Cortex of kidney (tissue), 1 donor: ENCODE measurements at places on chromosomes 6 and 20.

DNA sequence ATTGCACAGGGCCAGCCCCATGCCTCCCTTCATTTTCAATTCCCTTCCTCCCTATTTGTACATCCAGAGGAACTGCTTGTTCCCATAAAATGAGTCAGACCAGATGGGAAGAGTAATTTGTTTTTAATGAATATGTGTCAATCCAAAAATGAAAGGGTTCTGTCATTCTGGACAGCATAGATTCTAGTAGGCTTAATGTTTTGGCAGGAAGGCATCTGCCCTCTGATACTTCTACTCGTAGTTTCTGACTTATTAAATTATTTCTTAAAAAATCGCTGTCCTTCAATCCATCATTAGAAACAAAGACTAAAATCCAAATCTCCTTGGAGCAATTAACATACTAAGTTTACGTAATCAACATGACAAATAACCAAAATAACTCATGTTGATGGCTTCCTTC is 665.5 kb downstream of the TENT5A start:
- no peak for DNase-seq

- DNase-seq: no peak
Observed at GRCh38 chr6:49462071-49462470, 982 bp downstream of the MMUT start.

- DNase-seq: no peak
Observed at GRCh38 chr20:38278131-38278530, 17.6 kb upstream of the KIAA1755 start.

DNA sequence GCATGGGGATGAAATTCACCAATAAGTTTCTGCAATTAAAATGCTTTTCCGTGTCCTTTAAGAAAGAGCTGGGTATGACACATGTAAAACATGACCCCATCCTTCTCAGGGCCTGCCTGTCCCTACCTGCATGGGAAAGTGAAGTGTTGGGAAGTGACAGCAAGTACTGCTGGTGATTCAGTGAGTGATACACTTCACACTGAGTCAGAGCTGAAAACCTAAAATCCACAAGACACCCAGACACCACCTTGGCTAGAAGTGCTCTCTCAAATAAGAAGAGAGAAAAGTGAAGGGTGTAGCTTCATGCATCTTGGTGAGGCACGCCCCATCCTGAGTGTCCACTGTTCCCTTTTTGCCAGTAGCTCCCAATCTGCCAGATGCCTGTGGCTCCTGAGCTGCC is 3.3 kb downstream of the RAB22A start:
- no peak for DNase-seq

- no peak for DNase-seq
Observed at GRCh38 chr6:73565767-73566485, 45.1 kb upstream of the EEF1A1 start.

DNA sequence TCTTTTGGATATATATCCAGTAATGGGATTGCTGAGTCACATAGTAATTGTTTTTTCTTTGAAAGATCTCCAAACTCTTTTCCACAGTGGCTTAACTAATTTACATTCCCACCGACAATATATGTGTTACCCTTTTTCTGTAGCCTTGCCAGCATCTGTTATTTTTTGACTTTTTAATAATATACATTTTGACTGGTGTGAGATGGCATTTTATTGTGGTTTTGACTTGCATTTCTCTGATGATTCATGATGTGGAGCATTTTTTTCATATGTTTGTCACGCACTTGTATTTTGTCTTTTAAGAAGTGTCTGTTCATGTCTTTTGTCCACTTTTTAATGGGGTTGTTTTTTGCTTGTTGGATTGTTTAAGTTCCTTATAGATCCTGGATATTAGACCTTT is 58.9 kb upstream of the OPRM1 start:
- DNase-seq: no peak

GRCh38 chr6:26531897-26532296 is 6.3 kb upstream of the HMGN4 start:
- no peak for DNase-seq

DNA sequence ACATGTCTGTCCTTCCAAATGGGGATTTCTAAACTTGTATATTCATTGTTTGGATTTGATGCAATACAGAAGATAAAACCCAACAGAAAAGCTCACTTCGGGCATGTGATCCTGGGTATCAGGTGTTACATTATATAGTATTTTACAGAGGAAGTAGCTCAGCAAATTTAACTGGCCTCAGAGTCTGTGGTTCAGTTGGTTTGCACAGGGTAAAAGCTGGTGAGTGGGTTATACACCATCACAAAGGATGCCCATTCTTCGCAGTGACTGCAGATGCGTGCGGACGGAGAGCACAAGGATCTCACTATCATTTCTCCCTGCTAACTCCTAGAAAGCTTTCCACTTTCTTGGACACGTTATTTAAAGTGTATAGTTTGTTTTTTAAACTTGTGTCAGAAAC is 236.7 kb downstream of the TMEM242 start:
- DNase-seq: no peak

- no peak for DNase-seq
Observed at GRCh38 chr20:15862178-15862577, 711.1 kb downstream of the KIF16B start.

- no peak for DNase-seq
Observed at GRCh38 chr6:166627875-166628801, 1.1 kb upstream of the RPS6KA2 start.

- DNase-seq: no peak
Observed at GRCh38 chr20:42553374-42553773, 636.3 kb downstream of the PTPRT start.

- DNase-seq: no peak
Observed at GRCh38 chr20:17895641-17896171, 72.9 kb downstream of the SNX5 start.
